ENCODE measurements at places on chromosomes 7 and 10.

DNA sequence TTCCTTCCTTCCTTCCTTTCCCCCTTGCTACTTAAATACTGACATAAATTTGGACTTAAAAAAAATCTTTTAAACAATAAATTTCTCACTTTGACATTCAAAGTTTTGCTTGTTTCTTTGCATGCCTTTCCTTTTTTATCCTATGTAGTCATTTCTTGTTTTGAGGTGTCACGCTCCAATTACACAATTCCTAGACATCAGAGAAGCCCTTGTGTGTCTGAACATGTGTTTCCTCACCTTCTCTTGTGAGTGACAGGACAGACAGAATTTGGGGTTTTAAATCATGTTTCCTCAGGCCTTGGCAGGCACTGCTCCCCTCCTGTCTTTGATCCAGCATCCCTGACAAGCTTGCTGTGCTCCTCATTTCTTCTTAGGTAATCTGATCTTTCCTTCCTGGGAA, 91.3 kb downstream of the CYTH3 start:
- DNase-seq = no peak

DNA sequence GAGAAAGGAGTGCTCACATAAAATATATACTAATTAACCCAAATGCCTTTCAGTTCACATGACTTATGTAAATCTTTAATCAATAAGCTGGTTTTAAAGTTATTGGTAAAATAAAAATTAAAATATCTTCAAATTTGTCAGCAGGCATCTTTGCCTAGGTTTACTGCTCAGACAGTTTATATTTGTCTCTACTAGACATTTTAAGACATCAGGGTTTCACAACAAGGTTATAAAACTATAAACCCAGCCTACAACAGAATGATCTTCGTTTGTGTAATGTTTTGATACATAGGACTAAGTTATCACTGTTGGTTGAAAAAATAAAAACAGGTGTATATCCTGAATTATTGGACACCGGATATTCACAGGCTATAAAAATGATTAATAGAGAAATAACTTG, 67.4 kb downstream of the TYW1B start:
- no peak for DNase-seq

DNA sequence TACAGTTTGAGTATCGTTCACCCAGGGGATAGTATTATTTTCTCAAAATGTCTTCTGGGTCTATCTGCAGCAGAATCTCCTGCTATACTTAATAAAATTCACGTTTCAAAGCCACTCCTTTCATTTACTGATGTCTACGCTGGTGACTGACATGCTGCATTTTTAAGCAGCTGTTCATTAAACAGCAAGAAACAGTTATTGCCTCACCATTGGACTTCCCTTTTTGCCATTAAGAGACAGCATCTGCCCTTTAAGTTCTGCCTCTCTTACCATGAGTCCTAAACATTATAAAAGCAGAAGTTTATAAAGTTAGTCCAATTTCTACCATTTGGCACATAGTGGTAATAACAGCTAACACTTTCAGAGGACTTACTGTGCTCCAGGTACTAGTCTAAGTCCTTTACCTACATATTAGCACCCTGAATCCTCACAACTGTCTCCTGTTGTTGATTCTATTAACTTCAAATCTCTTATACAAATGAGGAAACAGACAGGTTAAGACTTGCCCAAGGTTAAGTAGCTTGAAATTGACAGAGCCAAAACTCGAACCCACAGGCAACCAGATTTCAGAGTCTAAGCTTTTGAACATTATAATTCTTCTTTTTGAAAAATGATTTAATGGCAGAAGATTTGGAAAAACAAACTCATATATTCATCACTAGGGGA, 169.5 kb downstream of the SNX13 start:
- DNase-seq = no peak

DNA sequence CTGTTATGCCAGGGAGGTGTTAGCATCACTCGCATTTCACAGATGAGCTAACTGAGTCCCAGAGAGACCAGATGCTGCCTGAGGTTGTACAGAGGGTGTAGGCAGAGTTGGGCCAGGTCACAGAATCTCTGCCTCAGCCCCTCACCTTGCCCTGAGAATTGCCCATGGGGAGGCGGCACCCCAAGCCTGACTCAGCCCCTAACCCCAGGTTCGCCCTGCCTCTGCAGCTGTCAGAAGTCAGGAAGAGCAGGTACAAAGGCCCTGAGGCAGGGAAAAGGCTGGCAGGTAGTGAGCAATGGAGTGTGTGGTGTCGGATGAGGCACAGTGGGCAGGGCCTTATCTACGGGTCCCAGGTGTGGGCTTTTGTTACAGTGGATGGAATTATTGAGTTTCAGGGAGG, 79.4 kb downstream of the MYL10 start:
- DNase-seq = no peak

DNA sequence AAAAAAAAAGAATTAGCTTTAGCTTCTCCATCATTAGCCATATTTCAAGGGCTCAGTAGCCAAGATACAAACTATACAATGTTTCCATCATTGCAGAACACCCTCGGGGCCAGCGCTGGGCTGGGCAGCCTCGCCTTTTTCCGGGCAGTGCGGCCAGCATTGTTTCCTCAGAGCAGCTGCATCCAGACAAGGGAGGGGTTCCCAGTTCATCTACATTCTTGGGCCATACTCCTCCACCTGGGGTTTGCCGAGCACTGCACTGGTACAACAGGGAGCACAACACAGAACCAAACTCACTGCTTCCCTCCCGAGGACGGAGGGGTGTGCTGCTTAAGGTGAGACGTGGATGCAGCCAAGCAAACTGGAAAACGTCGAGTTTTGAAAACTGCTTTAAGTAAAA, 2.4 kb upstream of the PKD1L1 start:
- no peak for DNase-seq

Measured in NCI-H446 treated with DMSO at 0.1 percent for 48 hours (cell line).